ENCODE measurements at places on chromosomes 11 and 22.

GRCh38 chr11:35981581-35981980, 37.7 kb downstream of the LDLRAD3 start:
- DNase-seq: no peak

GRCh38 chr11:111733016-111733415, 33.2 kb downstream of the PPP2R1B start:
- DNase-seq: no peak

GRCh38 chr22:34913826-34914225, 152.1 kb upstream of the ISX start:
- no peak for DNase-seq

DNA sequence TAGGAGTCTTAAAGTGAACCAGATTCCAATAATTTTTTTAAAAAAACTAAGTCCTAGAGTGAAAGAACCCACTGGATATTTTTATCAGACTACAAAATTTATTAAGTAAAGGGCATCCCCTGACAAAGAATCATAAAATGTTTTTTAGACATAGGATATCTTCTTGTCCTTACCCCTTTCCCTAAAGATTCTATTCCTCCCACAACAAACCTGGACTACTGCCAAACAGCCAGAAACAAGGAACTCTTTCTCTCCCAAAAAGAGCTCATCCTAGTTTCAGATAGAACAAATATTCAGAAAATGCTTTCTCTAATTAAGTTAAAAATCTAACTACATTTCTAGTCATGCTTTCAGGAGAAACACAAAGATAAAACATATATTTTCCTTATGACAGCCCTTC, 327.1 kb downstream of the FAM181B start:
- no peak for DNase-seq

DNA sequence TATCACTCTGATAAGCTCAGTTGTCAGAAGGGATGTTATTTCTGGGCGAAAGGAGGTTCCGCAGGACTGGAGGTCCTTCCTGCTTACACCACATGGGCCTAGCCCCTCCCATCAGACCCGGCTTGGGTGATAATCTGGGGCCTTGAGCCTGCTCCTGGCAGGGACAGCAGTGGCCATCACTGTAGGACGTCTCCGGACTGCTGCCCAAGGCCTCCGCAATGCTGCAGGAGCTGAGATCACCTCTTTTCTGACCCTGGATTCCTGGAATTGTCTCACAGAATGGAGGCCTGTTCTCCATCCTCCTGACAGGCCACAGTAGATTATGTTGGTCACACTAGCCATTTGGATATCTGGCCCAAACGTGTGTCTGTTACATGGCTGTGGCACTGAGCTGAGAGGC, 9.2 kb upstream of the BIK start:
- no peak for DNase-seq

DNA sequence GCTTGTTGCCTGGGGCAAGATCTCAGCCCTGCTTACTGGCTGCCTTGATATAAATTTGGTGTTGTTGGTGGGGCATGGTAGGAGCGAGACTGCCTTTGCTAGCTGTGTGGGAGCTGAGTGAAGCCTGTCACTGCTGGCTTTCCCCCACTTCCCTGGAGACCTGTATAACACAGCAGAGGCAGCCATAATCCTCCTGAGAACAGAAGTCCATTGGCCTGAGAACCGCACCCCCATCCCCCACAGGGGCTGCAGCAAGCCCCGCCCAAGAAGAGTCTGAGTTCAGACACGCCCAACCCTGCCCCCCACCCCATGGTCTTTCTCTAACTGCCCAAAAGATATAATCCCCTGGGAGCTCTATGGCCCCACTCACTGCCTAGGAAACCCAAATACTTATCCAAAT, 39.2 kb upstream of the ARHGAP42 start:
- no peak for DNase-seq

GRCh38 chr22:37855462-37855861, 6.2 kb downstream of the EIF3L start:
- no peak for DNase-seq

GRCh38 chr11:90867416-90867815, 644.6 kb upstream of the CHORDC1 start:
- no peak for DNase-seq

DNA sequence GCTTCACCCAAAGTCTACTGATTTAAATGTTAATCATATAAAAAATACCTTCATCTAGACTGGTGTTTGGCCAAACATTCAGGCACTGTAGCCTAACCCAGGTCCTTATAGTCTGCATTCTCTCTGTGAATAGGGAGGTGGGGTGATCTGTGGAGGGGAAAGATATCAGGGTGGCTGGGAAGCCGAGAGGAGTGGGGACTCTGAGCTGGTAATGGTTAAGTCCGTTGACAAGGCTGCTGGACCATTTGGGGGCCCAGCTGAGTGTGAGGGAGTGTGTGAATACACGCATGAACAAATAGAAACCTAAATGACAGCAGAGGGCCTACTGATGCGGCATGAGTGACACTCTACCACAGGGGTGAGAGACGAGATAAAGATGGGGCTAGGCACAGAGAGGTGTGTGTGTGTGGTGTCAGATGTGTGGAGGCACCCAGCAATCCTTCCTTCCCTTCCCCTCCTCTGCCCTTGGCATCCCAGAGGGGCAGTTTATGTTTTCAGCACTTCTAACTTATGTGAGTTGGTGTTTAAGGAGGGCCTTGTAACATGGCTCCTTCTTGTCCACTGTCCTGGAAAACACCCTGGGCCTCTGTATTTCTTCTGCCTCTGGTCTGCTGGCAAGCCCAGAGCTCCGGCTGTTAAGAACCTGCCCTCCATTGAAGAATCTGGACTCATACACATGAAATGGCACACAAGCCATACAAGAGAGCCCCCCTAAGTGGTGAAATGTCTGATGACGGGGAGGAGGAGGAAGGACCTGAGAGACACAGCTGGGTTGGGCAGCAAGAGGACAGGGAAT, 249.1 kb upstream of the TBCEL start:
- no peak for DNase-seq

DNA sequence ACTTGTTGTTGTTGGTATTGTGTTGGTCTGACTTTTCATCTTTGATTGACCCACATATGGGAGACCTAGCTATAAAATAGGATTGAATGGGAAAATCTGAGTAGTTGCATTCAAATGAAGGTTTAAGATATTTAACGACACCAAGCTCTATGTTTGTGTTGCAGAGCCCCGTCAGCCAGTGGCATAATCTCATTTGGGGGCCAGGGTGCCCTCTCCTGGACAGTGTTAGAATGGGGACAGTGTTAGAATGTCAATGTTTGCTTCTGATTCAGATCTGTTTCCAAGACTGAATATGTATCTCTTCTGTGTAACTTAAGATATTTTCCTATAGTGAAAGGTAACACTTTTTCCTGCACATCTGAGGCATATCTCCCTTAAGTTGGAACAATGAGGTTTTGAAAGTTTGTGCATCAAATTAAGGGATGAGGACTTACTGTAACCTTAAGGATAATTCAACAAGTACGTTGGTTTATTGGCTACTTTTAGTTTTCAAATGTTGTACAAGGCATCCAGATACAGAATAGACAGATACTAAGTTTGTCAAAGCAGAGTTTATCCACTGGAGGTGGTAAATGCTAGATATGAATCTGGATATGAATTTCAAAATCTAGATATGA, 5.3 kb upstream of the OR52M1 start:
- peak; percentile 30 for DNase-seq

GRCh38 chr11:66559142-66559865, 9.1 kb downstream of the CTSF start:
- no peak for DNase-seq

- no peak for DNase-seq
Observed at GRCh38 chr11:131822506-131822905, 452.1 kb downstream of the NTM start.

GRCh38 chr11:40215556-40215955, 1243.9 kb downstream of the LRRC4C start:
- DNase-seq: no peak

DNA sequence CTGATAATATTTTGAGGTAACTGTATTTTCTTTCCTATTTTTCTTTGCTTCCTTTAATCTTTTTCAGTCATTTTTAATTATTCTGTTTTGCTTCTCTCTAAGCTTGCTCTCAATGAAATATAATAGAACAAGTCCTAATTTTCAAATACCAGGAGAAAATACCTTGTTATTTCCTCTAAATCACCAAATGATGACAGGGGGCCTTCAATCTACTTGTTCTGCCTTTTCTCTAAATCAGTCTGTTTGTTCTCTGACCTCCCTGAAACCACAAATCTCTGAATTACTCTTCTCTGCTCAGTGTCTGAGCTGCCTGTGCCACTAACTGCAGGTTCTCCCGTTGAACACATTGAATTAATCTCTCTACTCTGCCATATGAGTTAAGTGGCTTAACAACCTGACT, 286.2 kb downstream of the C11orf87 start:
- DNase-seq: peak; percentile 32

DNA sequence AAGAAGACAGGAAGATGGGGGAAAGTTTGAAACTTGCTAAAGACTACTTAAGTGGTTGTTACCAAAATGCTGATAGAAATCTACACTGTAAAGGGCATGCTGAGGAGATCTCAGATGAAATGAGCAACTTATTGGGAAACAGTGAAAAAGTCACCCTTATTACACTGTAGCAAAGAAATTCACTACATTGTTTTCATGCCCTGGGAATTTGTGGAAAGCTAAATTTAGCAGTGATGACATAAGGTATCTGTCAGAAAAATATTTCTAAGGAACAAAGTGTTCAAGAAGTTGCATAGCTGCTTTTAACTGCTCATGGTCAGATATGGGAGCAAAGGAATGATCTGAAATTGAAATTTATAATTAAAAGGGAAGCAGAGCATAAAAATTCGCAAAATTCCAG, 702.4 kb upstream of the LRRC4C start:
- no peak for DNase-seq

GRCh38 chr11:35144136-35144741, 5.3 kb downstream of the CD44 start:
- DNase-seq: no peak

DNA sequence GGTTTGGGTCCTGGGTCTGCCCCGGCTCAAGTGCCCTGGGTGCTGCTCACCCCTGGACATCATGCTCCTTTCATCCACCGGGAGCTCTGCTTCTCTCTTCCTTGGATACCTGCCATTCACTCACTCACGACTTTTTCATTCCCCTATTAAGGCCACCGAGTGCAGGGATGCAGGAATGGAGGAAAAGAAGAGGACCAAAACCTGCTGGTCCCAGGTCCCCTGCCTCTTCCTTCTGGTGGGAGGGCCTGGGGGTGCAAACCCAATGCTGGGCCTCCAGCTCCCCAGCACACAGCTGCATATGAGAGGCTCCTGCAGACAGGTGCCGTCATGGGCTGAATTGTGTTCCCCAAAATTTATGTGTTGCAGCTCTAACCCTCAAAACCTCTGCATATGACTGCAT, 36.8 kb upstream of the MYEOV start:
- DNase-seq: no peak

- no peak for DNase-seq
Observed at GRCh38 chr11:35141071-35141470, 2.1 kb downstream of the CD44 start.

DNA sequence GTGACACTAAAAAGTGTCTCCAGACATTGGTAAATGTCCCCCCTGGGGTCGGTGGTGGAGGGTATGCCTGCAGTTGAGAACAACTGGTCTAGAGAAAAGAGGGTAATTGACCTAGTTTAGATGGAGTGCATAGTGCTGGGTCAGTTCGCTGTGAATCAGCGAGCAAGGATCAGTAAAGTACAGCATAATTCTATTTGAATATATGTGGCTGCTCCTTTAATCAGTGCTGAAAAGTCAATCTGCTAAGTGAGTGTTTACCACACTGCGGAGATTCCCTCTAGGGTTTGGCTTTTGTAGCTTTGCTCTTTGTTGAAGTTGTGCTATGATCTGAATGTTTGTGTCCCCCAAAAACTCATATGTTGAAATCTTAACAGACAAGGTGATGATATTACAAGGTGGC, 15.0 kb downstream of the CAVIN3 start:
- no peak for DNase-seq

- DNase-seq: no peak
Observed at GRCh38 chr11:45412051-45412471, 125.9 kb upstream of the SYT13 start.

DNA sequence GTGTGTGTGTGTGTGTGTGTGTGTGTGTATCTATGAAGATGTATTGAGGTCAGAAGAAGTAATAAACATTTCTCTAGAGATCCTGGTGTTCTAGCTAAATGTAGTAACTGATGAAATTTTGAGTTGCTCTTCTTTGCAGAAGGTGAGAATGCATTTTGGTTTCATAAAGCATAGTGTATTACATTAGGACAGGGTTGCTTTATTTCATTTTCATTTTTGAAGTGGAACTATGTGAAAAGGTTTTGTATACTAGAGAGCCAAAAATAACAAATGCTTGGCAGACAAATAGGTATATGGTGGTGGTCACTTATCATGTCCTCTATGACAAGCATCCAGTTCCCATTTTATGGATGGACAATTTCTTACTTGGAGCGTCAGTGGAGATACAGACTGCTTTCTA, 99.0 kb downstream of the CASP12 start:
- no peak for DNase-seq

DNA sequence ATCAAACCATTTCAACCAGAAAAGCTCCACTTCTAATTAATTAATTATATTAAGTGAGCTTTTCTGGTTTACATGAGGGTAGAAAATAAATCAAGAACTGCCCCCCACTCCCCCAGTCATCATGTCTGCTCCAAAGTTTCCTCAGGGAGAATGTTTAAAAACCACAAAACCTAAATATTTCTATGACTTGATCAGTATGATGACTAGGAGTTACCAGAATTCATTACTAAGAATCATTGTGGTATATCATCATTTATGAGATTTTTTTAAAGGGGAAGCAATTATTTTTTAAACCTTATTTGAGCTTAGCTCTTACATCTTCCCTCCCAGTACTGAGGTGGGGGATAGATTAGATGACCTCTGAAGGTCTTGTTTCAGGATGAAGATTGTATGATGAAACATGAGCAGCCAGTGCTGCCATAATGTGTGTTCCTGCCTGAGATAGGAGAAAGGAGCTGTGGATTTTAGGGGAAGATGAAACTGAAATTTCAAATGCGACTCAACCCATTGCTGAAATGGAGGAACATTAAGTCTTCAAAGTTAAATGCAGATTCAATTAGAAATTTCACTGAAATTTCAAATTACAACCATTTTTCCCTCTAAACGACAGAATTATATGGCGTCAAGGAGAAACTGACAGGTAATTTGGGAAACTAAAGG, 401.3 kb upstream of the CADM1 start:
- no peak for DNase-seq

- no peak for DNase-seq
Observed at GRCh38 chr11:94521684-94522083, 9.4 kb downstream of the C11orf97 start.

- DNase-seq: no peak
Observed at GRCh38 chr22:25346859-25347751, 127.7 kb downstream of the CRYBB2 start.

- no peak for DNase-seq
Observed at GRCh38 chr11:128310676-128311445, 276.5 kb downstream of the ETS1 start.

- no peak for DNase-seq
Observed at GRCh38 chr11:59833602-59834001, 11.7 kb downstream of the CBLIF start.

GRCh38 chr11:61947486-61948210, 2.5 kb upstream of the BEST1 start:
- peak; percentile 84 for DNase-seq
